ENCODE measurements at places on chromosomes 11 and 22.

- DNase-seq, result peak; percentile 21
Observed at GRCh38 chr11:80937842-80938241, 1497.0 kb upstream of the TENM4 start.

GRCh38 chr22:17493419-17493981 is 69.8 kb upstream of the SLC25A18 start:
- no peak for DNase-seq

- DNase-seq, result no peak
Observed at GRCh38 chr11:86241956-86242535, 2.5 kb upstream of the EED start.

DNA sequence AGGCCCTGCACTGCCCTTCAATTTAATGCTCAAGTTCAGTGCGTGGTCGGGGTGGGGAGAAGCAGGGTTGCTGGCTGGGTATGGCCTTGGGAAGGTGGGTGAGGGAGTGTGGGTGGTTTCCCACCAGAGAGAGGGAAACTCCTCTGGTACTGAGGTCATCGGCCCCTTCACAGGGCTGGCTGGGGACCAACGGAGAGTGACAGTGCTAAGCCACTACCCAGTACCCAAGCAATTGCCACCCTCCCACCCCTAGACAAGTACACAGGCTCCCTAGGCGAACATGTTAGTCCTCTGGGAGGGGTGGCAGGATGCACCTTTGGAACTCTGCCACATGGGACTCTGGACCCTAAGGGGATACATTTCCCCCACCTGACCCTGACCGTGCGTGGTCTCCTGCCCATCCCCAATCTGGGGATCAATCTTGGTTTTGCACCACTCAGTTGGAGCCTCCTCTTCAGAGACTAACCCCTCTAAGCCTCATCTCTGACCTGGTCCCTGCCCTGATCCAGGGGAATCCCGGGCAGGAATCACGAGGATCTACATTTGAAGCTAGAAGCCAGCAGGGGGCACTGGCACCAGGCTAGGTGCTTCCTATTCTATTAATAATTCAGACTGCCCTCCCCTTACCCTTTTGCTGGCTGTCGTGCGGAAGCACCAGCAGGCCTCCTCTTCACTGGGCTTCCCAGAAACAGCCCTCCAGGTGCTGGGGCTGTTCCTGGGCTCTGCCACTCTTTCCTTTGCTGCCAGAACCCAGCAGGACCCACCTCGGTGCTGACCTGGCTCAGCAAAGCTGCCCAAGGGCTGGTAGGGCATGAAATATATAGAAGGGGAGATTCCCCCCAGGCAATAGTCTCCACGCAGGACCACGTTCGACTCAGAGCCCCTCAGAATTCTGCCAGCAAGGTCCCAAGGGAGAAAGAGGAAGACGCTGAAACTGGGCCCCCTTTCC is 377.7 kb downstream of the TENM4 start:
- DNase-seq, result no peak

DNA sequence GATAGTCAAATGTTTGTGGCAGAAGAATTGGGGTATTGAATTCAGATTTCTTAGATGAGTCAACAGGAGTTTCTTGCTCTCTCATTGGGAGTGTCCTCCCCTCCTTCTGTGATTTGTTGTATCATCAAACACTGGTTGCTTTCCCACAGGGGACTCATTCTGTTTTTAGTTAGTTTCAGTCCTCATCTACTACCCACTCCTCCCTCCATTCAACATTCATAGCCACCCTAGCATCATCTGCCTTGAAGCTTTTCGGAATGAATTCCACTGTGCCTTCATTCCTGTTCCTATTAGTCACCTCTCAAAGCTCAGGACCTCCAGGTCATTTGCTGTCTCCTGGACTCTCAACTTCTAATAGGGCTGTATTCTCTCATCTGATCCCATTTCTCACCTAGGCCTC is 31.5 kb upstream of the RAB38 start:
- peak; percentile 5 for DNase-seq

GRCh38 chr11:121336279-121336937 is 43.8 kb downstream of the SC5D start:
- DNase-seq, result no peak

- no peak for DNase-seq
Observed at GRCh38 chr11:74169738-74170458, 904 bp downstream of the C2CD3 start.

GRCh38 chr11:65745049-65745448 is 24.5 kb upstream of the RNASEH2C start:
- no peak for DNase-seq

GRCh38 chr11:1923201-1923956 is 3.9 kb downstream of the TNNT3 start:
- DNase-seq, result no peak

DNA sequence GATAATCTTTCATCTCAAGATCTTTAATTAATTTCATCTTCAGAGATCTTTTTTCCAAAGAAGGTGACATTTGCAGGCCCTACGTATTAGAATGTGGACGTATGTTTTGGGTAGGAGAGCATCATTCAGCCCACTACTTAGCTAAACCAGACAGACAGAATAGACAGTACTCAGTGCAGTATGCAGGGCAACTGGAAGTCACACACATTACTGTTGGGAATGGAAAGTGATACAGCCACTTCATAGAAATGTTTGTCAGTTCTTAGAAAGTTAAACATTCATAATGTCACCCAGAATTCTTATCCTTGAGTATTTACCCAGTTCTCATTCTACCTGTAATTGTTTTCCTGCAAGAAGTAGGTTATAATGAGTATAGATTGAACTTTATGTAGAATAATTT is 102.9 kb downstream of the PPP6R3 start:
- no peak for DNase-seq

- DNase-seq, result no peak
Observed at GRCh38 chr11:90493379-90493778, 270.5 kb upstream of the CHORDC1 start.

GRCh38 chr11:113831314-113831713 is 44.1 kb downstream of the USP28 start:
- no peak for DNase-seq

- DNase-seq, result no peak
Observed at GRCh38 chr11:81839976-81840375, 893.7 kb downstream of the FAM181B start.

GRCh38 chr11:9577556-9577955 is 4.1 kb downstream of the WEE1 start:
- peak; percentile 46 for DNase-seq

DNA sequence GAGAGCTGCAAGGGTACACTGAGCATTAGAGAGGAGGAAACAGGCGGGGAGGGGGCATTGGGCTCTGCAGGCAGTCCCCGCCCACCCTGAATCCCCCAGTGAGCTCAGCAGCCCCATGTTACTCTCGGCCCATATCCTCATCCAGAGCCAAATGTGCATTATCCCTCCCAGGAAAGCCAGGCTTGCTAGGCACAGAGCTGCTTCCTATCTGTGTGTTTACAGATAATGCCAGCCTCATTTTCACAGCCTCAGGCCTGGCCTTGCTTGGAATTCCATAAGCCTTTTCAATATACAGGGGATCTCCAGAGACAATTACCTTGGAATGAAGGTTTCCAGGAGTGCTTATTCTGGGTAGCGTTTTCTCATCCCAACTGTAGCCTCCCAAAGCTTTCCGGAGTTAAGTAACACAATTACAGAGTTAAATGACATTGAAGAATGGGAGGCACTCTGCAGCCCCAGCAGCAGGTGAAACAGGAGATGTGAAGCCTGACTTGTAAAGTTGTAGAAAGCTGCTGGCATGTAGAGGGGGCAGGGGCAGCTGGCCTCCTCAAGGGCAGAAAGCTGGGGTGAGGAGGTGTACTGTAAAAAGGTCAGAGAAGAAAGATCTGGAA is 91.5 kb upstream of the TBCEL start:
- no peak for DNase-seq

DNA sequence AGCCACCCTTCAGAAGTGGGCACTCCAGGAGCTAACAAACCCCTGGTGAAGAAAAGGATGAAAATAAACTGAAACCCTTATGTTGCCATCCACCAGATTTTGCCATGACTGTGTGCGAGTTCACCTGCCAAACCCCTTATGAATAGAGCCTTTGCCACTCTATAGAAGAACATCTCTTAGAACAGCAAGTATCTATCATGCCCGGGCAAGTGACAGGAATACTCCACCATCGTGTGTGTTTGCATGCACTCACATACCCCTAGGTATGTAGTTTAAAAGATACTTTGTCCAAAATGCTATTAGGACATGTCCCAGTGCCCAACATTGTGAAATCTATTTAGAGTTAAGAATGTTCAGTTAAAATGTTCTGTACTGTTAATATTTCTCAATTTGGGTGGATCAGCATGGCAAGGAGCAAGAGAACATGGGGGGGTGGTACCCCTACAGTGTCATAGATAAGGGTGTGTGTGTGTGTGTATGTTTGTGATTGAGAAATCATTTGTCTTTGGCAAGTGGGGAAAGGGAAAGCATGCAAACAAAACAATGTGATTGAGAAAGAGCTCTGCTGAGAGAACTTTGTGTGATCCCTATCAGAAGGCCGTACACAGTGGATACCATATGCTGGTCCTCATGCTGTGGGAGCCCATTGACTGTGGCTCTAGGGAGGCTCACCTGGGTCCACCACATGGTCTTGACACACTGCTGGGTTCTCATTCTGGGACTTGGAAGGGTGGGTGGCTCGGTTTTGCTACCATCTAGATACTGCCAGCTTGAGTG is 94.9 kb downstream of the ZBTB16 start:
- DNase-seq, result no peak

GRCh38 chr22:29799217-29799680 is 32.1 kb downstream of the UQCR10 start:
- DNase-seq, result peak; percentile 94

DNA sequence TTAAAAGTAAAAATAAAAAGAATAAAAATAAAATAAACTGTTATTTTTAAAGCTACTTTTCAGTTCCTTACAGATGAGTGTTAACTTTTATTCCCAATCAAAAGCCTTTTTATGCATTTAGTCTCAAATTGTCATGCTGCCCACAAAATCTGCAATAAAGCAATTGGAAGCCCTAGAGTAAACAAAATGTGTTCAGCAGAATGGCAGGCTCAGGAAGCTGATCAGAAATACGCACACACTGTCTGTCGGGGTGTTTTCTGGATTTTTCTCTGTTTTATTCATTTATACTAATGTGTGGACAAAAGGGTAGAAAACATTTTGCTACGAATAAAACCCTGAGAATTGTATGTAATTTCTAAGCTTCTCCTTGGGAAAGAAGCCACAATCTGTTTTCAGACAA is 162.8 kb downstream of the RCN1 start:
- DNase-seq, result no peak

DNA sequence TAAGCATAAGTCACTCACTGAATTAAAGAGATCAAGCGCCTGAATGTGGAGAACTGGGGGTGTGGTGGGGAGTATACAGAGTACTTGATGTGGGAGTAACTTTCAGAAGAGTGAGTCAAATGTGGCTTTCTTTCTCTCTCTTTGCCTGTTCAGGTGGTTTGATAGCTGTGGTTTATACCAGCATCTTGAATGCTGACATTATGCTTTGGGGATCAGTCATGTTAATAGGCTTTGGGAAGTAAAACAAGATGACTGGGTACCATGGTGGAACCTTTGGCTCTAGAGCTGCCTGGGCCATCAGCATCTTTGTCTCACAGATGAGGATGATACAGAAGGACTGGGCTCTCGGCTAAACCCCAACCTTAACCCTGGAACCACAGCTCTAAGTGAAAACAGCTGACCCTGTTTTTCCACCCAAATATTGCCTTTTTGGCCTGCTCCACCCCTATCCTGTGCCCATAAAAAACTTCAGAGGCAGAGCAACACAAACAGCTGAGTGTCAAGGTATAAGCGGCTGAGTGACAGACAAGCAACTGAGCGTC is 58.2 kb upstream of the GNAZ start:
- DNase-seq, result no peak

DNA sequence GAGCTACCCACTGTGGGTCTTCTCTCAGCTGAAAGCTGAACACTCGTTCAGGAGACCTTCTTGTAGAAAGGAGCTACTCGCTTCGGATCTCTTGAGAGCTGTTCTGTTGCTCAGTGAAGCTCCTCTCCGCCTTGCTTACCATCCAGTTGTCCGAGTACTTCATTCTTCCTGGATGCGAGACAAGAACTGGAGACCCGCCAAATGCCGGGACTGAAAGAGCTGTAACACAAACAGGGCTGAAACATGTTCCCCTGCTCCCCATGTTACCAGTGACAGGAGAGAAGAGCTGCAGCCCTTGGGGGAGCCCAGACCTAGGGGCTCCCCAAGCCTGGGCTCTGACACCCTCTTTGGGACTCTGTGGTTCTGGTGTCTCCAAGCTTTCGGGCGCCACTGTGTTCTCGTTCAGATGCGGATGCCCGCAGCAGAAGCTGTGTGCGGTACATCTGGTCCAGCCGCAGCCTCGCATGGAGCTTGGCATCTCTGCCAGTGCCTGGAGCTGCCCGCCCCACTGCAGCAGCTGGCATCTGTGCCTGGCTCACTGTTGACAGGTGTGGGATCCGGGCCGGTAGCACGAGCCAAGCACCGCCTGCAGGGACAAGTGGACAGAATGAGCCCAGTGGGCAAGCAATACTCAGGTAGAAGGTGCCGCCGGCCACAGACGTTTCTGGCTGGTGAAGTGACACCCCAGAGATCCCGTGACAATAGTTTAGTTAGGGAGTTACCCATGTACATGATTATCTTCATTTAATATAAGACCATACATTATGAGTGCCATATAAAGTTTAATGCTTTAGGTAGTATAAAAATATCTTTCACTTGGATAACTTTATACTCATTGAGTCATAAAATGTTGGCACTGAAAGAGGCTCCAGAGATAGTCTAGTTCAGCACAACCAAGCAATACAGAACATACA is 49.1 kb downstream of the EMSY start:
- no peak for DNase-seq

DNA sequence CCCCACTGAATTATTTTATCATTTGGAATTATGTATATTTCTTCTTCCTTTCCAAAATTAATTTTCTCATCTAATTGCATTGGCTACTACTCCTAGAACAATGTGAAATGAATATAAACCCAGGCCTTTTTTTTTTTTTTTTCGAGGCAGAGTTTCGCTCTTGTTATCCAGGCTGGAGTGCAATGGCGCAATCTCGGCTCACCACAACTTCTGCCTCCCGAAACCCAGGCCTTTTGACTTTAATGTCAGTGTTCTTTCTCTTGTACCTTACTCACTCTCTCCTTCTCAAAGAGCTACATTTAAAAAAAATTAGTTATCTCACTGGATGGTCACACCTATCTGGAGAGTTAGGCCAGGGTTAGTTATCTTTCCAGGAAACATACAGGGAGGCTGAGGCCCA is 35.3 kb upstream of the LRRC32 start:
- DNase-seq, result no peak

DNA sequence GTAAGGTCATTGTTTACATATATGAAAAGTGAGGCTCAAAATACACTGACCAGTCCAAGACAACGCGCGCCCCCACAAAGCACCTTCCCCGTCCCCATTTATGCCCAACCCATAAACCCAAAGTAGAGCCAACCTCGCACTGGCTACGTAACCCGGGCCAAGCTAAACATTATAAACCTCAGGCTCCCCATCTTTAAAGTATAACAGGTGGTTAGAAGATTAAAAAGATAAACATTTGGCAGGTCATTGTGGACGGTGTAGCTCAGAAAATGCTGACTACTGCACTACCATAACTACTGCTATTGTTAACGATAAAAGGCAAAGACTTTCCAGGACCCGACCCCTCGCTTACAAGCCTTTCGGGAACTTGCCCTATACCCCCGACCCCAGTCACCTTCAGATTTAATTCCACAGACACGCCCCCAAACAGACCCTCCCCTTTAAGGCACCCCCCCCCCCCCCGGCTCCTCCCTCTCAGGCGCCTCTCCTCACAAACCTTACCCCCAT is 470 bp downstream of the NUMA1 start:
- DNase-seq, result no peak

Data from astrocyte (in vitro differentiated cells and primary cell).